ENCODE measurements at places on chromosomes 4 and X.

DNA sequence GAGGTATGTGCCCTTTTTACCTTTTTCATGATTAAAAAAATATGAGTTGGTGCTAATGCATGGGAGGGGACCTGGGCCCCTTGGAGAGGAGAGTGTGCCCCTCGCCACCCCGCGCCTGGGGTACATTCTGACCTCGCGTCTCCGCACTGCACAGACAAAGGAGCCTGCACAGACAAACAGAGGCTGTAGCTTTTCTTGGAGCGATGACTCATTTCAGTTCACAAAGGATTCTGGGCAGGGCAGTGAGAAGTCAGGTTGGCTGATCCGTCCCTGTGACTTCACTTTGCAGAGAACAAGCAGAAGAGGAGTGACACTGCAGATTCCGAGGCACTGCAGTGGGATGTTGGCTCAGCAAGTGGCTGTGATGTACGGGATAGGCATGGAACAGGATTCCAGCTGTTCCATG lies 82.9 kb downstream of the STOX2 start:
- no peak for DNase-seq

DNA sequence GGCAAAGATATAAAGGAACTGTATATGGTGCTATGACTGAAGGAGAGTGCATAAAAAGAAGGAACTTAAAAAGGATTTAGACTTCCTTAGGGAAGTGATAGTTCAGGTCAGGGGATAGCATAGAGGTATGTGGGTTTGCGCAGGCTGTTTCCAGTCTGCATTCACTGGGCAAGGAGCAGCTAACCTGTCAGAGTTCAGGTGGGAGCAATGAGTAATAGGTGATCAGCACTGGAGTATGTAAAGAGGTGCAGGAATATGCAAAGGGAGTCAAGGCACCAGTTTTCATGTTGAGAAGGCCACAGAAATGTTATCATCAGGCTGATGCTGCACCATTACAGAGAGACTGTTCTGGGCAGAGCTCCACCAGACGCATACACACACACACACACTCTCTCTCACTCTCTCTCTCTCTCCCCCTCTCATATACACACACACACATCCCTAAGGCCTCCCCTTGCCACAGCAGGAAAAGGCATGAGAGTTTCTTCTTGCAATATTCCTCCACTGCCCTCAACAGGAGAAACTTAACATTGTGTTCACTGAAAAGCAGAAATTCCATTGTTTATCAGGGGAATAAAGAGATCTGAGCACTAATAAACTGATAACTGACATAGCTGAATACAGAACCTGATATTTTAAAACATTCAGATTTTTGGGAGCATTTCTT lies 256.4 kb upstream of the GRID2 start:
- no peak for DNase-seq

DNA sequence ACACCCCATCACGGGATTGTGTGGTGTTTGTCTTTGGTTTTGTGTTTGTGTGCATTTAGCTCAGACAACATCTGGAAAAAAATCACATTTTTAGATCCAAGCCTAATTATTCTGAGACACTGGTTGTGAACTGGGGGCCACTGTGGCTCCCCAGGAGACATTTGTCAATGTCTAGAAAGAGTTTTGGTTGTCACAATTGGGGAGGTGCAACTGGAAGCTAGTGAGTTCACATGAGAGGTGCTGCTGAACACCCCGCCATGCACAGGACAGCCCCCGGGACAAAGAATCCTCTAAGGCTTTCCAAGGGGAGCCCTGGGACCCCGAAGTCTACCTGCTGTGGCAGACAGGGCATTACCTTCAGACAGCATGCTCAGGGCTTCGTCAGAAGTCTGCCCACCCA lies 26.5 kb downstream of the GPR143 start:
- DNase-seq, result no peak

- DNase-seq, result no peak
Measured at GRCh38 chr4:150355858-150356455, 226.0 kb upstream of the MAB21L2 start.

- DNase-seq, result peak; percentile 50
Measured at GRCh38 chr4:2934077-2934812, 29.0 kb downstream of the NOP14 start.

- no peak for DNase-seq
Measured at GRCh38 chr4:13701937-13702446, 74.5 kb upstream of the BOD1L1 start.

DNA sequence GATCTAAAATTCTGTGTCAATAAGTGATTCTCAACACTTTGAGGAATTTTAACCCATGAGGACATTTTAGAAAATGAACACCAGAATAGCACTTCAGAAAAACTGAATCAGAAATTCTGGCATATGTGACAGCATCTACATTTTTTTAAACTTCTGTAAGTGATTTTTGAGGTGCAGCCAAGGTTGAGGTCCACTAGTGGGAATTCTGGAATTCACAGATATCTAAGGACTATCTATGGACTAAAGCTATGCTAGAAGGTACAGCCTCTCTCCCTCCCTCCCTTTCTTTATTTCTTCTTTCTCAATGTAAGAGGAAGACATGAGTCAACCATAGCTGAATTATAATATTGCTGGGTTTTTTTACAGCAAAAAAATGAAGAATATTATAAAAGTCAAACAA lies 508.2 kb upstream of the ATOH1 start:
- DNase-seq, result no peak

- DNase-seq, result no peak
Measured at GRCh38 chr4:67446811-67447210, 98.5 kb downstream of the CENPC start.

GRCh38 chr4:168221301-168221700 lies 97.3 kb downstream of the DDX60 start:
- no peak for DNase-seq

DNA sequence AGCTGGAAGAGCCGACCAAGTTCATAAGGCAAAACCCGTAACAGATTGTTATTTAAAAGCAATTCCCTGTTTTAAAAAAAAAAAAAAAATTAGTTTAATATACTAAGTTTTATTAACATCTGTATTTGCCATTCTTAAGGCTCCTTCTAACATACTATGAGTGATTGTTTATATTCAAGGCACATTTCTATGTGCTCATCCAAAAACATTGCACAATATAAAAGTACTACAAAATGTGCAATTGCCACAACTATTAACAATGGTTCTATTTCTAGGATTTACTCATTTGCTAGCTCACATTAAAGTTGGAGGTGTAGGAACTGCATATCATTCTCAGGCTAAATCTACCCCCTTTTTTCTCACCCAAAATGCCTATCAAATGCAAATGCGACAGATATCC lies 46.1 kb downstream of the CNOT6L start:
- no peak for DNase-seq

GRCh38 chrX:18620349-18620748 lies 51.6 kb downstream of the RS1 start:
- no peak for DNase-seq

GRCh38 chrX:47558436-47558835 lies 2.6 kb upstream of the ARAF start:
- no peak for DNase-seq

- DNase-seq, result no peak
Measured at GRCh38 chr4:110631584-110632505, 9.0 kb upstream of the PITX2 start.

DNA sequence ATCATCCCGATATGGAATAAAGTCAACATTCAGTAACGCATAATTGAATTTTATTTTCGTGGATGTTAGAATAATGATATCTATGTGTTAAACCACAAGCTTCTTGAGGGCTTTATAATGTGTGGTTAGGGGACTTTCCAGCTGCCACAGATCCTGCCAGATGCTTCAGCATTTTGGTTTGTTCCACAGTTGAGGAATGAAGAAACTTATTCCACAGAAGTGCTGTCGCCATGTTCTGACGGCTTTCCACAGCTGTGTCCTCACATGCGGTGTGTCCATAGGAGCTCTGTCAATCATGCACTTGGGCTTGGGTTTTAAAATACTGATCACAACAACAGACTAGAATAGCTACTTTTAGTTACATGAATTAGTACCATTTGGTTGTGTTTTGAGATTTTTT lies 411.9 kb downstream of the TRIML1 start:
- DNase-seq, result no peak

DNA sequence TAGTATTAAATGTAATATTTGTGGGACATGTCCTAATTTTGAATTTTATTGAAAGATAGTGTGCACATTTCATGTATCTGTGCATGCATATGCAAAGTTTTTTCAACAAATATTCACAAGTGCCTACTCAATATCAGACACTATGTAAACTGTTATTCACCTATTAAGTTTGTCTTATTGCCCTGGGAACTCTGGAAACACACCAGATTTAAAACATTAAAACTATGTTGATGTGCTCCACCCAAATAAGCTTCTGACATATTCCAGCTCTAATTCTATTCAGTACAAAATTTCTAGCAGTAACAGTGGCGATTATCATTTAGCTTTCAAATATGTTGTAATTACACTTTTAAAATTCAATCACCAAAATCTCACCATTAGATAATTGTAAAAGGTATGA lies 183.1 kb upstream of the TTC29 start:
- DNase-seq, result no peak

DNA sequence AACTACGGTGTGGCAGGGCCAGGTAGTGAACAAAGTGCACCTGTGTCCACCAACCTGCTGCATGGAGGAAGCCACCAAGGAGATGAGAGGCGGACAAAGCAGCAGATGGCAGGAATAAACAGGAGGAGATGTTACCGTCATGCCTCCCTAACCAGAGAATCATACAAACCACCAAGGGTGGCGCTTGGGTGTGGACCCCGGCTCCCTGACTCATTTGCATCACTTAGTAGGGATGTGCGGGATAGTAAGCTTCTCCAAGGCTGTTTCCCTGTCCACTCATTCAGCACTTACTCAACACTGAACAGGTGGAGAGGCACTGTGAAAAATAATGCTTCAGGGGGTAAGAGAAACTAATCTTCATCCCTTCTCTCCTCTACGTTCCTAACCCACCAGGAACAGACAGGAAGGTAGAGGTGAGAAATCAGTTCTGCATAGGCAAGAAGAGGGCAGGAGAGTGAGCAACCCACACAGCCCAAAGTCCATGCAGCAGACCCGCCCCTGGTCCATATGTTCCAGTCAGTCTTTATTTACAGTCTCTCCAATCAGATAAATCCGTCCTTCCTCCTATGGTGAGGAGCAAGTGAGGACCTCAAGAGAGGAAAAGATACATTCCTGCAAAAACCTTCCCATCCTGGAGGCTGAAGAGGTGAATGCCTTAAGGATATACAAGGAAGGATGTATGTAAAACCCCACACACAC lies 34.0 kb downstream of the QDPR start:
- no peak for DNase-seq

DNA sequence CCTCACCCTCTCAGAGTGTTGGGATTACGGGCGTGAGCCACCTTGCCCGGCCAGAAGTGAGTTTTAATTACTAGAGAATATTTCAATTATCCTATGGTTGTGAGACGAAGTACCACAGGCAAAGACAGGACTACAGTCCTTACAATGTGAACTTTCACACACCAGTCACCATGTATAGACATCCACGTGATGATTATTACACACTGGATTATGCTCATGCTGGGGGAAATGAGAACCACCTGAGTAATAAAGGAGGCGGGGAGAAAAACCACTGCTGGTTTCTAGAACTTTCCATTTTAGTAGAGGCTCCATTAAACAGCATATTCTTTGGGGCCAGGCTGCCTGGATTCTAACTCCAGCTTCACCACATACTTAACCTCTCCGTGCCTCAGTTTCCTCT lies 42.5 kb upstream of the TLR2 start:
- DNase-seq, result no peak

- no peak for DNase-seq
Measured at GRCh38 chr4:143019351-143019750, 165.4 kb upstream of the USP38 start.

DNA sequence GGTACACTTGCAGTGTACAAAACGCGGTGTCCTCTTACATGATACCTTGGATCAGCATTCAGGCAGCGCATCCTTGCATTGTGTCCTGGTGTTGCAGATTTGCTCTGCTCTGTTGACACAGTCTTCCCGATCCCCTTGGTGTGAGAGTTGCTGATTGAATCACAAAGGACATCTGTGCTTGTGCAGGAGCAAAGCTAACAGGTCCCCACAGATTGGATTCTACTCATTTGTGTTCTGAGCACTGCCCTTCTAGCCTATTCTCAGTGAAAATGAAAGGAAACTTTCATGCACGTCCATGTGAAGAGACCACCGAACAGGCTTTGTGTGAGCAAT lies 171.4 kb downstream of the FRMPD4 start:
- no peak for DNase-seq

GRCh38 chrX:102745513-102745856 lies 24.9 kb downstream of the GPRASP3 start:
- DNase-seq, result no peak

DNA sequence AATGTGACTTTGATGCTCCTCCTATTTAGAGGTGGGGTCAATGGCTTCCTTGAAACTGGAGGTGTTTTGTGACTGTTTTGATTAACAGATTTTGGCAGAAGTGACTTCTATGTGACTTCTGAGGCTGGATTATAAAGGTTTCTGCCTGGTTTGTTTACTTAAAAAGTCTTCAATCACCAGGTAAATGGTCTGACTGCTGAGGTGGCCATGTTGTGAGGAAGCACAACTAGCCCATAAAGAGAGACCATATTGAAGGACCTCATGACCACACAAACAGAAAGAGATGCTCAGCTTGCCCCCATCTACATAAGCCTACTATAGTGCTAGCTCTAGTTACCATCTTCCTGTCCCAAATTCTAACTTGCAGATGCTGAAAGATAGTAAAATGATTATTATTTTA lies 14.3 kb upstream of the LSM6 start:
- no peak for DNase-seq

DNA sequence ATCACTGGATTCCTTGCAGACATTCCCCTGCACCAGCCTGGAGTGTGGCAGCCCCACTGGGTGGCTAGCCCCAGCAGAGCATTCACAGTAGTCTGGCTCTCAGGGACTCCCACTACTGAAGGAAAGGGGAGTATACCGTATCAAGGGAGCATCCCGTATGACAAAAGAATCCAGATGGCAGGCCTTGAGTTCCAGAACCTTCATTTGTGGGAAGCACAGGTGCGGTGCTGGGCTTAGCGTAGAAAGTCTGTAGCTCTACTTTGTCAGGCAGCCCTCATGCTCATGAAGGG lies 79.6 kb downstream of the CENPC start:
- no peak for DNase-seq

DNA sequence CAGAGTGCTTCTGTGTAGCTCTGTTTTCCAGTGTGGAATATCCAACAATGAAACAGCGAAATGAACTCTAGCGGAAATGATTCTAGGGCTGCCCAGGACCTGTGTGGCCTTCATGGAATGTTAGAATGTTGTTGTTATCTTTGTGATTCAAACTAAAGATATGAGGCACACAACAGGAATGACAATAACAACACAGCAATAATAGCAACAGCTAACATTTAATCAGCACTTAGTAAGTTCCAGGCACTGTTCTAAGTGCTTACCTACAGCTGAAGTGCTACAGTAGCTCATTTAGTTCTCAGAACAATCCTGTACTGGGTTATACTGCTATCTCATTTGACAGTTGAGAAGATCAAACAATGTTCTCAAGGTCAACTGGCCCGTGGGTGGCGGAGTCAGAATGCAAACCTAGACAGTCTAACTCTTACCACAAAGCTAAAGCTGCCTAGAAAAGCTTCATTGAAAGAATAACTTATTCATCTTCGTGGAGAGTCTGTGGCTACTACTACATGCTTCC lies 63.7 kb downstream of the MAML3 start:
- DNase-seq, result no peak

- DNase-seq, result no peak
Measured at GRCh38 chr4:13903901-13904300, 276.4 kb upstream of the BOD1L1 start.

GRCh38 chrX:38293741-38294140 lies 33.6 kb downstream of the RPGR start:
- no peak for DNase-seq

- DNase-seq, result no peak
Measured at GRCh38 chr4:162685410-162685809, 481.3 kb downstream of the NAF1 start.

GRCh38 chr4:143402776-143403552 lies 66.3 kb downstream of the GAB1 start:
- no peak for DNase-seq
